Esophagus muscularis mucosa (tissue), 4 donors: ENCODE measurements at places on chromosomes 2 and 18. TPM values are rescaled to one million over a fixed set of nuclear protein-coding genes. Genes with fewer than 3 reads are reported as not detected.

- no peaks in the 10 kb centered on the region for H3K27me3 ChIP-seq
- H3K4me1 ChIP-seq = peaks cover 32% of the 10 kb centered on the region
- H3K36me3 ChIP-seq = no peaks in the 10 kb centered on the region
- H3K4me3 ChIP-seq = peak overlapping the region; percentile 71
These were observed 879 bp downstream of the TMEM178A start for GRCh38 chr2:39666491-39667101.

DNA sequence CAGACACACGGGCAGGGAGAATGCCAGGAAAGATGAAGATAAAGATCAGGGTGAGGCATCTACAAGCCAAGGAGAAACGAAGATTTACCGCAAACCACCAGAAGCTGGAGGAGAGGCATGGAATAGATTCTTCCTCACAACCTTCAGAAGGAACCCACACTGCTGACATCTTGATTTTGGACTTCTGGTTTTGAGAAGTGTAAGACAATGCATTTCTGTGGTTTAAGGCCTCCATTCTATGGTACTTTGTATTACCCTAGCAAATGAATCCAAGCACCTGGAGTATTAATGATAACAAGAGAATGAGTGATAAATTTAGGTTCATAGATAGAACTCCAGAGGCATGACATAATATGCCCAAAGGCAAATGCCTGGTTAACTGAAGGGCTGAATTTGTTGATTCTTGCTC, 11.8 kb upstream of the FN1 start:
- no peaks in the 10 kb centered on the region for H3K4me1 ChIP-seq
- no peak overlapping the region for H3K4me3 ChIP-seq
- no peak for DNase-seq
- no peaks in the 10 kb centered on the region for H3K27me3 ChIP-seq

GRCh38 chr18:39166776-39167175, 1601.2 kb upstream of the CELF4 start:
- DNase-seq = no peak
- no peak overlapping the region for H3K4me3 ChIP-seq
- H3K27ac ChIP-seq = no peak overlapping the region

DNA sequence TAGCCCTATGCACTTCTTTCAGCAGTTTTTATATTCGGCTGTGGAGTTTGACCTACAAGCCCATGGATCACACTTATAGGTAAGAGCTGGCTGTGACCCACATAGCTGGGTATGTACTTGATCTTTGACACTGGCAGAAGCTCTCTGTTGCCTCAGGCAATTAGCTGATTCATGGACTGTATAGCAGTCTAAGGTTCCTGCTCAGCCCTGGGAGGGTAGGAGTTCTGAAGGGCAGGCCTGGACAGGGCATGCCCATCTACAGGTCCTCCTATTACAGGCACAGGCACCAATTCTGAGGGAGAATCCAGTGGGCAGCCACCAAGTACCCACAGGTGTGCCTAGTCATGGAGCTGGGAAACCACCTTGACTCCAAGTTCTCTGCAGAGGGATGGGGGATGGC, 301.8 kb upstream of the GALNT5 start:
- no peak for DNase-seq
- no peaks in the 10 kb centered on the region for H3K4me1 ChIP-seq
- H3K36me3 ChIP-seq = no peaks in the 10 kb centered on the region
- no peak overlapping the region for H3K27ac ChIP-seq
- no peaks in the 10 kb centered on the region for H3K27me3 ChIP-seq

- no peaks in the 10 kb centered on the region for H3K36me3 ChIP-seq
- H3K4me3 ChIP-seq = no peak overlapping the region
- H3K4me1 ChIP-seq = no peaks in the 10 kb centered on the region
- no peak overlapping the region for H3K27ac ChIP-seq
These were observed 167.6 kb downstream of the LNPK start for GRCh38 chr2:175834477-175834876.

DNA sequence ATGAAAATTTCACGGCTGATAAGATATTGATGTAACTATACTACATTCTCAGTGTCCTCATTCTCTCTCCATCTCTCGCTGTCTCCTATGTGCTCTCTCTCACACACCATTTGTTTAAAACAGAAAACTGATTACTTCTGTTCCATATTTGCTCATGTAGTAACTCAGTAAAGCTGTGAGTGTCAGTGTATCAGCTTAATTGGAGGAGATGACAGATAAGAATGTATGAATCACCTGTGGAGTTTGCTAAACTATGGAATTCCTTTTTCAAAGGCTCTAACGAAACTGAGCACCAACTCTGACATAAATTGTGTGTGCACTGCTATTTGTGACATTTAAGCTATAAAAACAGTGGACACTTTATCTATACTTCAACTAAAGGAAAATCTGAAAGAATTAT, 1080.0 kb downstream of the DSC3 start:
- no peaks in the 10 kb centered on the region for H3K27me3 ChIP-seq
- H3K4me3 ChIP-seq = no peak overlapping the region
- no peak for DNase-seq
- H3K4me1 ChIP-seq = no peaks in the 10 kb centered on the region

DNA sequence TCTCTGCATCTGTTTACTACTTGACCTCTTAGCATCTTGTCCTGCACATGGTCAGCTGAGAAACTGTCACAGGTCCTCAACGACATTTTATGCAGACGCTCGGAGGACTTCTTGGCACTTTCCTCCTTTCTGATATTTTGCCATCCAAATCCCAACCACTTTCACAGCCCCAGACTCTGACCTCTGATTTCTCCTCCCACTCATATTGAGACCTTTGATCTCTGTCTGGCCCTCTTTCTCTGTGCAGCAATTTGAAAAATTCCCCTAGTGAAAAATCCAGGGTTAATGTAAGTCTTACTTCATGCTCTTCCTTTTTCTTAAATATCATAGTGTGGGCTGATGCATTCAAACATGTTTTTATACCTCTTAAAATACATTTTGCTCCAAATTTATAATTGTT, 273.8 kb downstream of the CCDC102B start:
- H3K27me3 ChIP-seq = no peaks in the 10 kb centered on the region
- no peaks in the 10 kb centered on the region for H3K36me3 ChIP-seq
- H3K4me3 ChIP-seq = no peak overlapping the region

DNA sequence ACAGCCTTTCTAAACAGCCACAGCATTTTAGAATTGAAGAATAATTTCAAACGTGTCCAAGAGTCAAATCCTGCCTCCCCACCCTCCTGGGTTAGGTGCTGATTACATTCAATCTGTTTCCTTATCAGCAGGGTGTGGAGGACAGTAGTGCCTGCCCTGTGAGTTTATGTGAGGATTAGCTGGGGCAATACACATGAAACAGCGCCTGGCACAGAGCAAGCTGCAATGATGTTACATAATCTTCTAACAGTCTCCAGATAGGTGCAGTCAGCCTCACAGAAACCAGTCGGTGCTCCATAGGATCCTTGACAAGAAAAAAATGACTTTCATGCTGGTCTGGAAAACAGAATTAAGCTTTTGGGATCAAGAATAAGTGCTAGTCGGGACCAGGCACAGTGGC, 91.7 kb upstream of the ITGA6 start:
- H3K4me1 ChIP-seq = peaks cover 16% of the 10 kb centered on the region
- H3K27ac ChIP-seq = no peak overlapping the region
- H3K36me3 ChIP-seq = no peaks in the 10 kb centered on the region
- no peaks in the 10 kb centered on the region for H3K27me3 ChIP-seq
- H3K4me3 ChIP-seq = no peak overlapping the region

- no peaks in the 10 kb centered on the region for H3K27me3 ChIP-seq
- H3K36me3 ChIP-seq = peaks cover 8% of the 10 kb centered on the region
- no peak for DNase-seq
- H3K4me3 ChIP-seq = no peak overlapping the region
- peaks cover 6% of the 10 kb centered on the region for H3K4me1 ChIP-seq
These were observed 75.4 kb downstream of the ANKRD12 start for GRCh38 chr18:9211955-9212354.

DNA sequence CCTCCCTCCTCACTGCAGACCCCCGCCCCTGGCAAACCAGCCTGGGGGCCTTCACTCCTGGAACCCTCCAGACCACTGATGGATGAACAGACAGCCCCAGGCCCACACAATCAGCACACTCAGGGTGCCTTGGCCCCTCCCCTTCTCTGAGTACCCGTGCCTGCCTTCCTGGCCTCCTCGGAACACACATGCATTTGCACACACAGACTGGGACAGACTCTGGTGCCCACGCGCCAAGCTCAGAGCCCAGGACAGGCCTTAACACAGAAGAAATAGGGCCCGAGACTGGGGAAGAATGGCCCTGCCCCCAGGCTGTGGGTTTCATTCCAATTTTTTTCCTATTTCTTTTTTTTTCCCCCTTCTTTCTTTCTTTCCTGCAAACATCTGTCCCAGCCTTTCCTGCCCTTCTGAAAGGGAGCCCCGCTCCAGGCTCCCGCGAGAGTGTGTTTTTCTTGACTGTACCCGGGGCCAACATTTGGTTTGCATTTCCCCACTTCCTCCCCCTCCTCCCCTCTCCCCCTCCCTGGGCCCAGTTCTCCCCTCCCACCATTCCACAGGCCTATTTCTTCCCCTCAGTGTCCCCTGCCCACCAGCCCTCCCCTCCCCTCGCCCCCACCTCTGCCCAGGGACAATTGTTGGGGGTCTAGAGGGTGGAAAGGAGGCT, 618 bp upstream of the TNS1 start:
- H3K4me3 ChIP-seq = peak overlapping the region; percentile 45
- peaks cover 34% of the 10 kb centered on the region for H3K4me1 ChIP-seq
- H3K27ac ChIP-seq = peak overlapping the region; percentile 73
- no peak for DNase-seq
- H3K36me3 ChIP-seq = no peaks in the 10 kb centered on the region

DNA sequence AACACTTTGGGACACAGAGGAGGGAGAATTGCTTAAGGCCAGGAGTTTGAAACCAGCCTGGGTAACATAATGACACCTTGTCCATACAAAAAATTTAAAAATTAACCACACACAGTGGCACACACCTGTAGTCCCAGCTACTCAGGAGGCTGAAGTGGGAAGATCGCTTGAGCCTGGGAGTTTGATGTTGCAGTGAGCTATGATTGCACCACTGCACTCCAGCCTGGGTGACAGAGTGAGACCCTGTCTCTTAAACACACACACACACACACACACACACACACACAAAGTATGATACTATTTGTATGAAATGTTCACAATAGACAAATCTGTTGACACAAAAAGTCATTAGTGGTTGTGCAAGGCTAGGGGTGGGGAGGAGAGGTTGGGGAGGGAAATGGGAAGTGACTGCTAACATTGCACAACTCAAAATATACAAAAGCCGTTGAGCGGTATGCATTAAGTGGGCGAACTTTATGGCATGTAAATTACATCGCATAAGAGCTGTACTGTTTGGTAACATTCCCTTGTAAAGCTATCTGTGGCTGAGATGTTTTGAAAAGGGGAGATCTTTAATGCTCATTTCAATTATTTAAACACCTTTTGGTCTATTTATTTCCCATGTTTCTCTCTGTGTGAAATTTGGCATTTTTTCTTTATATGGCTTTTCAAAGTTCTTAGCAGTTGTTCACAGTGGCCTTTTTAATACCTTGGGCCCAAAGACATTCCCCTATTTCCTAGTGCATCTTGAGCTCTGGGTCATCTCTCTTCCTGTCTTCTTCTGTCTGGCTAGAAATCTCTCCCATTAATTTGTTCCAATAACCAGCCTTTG, 58.9 kb upstream of the ZNF516 start:
- H3K4me3 ChIP-seq = no peak overlapping the region
- no peak overlapping the region for H3K27ac ChIP-seq
- no peaks in the 10 kb centered on the region for H3K4me1 ChIP-seq
- no peaks in the 10 kb centered on the region for H3K27me3 ChIP-seq
- DNase-seq = no peak
- no peaks in the 10 kb centered on the region for H3K36me3 ChIP-seq

GRCh38 chr2:226552571-226553285, 246.9 kb downstream of the IRS1 start:
- no peak overlapping the region for H3K27ac ChIP-seq
- no peaks in the 10 kb centered on the region for H3K36me3 ChIP-seq
- H3K27me3 ChIP-seq = no peaks in the 10 kb centered on the region
- H3K4me3 ChIP-seq = no peak overlapping the region
- no peaks in the 10 kb centered on the region for H3K4me1 ChIP-seq
- DNase-seq = no peak

DNA sequence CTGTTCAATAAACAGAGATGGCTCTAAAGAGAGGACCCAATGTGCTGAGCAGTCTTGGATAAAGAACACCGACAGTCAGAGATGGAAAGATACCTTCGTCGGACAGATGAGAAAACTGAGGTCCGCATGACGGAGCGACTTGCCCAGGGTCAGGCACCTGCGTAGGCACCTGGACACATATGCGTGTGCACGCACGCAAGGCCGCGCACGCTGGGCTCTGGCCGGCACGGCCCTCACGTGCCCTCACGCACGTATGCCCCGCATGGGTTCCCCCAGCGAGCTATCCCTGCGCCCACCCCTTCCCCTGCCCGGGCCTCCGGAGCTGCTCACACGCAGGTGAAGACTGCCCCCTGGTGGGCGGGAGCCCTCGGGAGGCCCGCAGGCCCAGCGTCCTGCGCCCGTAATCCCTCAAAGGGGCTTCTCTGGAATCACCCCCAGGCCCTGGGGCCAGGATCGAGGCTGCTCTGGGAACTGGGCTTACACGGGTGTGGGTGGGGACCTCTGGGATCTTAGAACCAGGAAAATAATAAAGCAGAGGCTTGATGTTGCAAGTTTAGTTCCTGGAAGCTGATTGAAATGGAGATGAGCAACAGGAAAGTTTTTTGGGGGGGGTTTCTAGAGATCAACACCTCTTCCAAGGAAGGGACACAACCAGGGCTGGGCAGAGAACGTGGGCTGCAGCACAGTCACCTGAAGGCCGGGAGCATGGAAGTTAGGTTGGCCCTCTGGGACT, 246.3 kb downstream of the TNS1 start:
- no peak for DNase-seq
- H3K27me3 ChIP-seq = no peaks in the 10 kb centered on the region
- peaks cover 20% of the 10 kb centered on the region for H3K36me3 ChIP-seq
- H3K4me3 ChIP-seq = peak overlapping the region; percentile 25

DNA sequence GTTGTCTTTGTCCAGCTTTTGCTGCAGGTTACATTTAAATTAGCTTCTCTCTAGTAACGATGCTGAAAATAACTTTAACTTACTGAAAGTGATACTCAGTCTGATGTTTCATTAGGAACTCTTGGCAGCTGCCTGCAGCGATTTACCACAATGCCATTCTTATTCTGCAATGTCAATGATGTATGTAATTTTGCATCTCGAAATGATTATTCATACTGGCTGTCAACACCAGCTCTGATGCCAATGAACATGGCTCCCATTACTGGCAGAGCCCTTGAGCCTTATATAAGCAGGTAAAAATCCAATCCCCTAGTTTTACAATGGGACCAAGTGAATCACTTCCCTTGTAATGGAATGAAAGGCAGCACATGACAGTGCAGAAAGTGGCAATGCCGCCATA, 16.3 kb upstream of the MFF start:
- no peaks in the 10 kb centered on the region for H3K4me1 ChIP-seq
- no peaks in the 10 kb centered on the region for H3K36me3 ChIP-seq
- DNase-seq = no peak
- no peak overlapping the region for H3K4me3 ChIP-seq
- H3K27me3 ChIP-seq = no peaks in the 10 kb centered on the region

DNA sequence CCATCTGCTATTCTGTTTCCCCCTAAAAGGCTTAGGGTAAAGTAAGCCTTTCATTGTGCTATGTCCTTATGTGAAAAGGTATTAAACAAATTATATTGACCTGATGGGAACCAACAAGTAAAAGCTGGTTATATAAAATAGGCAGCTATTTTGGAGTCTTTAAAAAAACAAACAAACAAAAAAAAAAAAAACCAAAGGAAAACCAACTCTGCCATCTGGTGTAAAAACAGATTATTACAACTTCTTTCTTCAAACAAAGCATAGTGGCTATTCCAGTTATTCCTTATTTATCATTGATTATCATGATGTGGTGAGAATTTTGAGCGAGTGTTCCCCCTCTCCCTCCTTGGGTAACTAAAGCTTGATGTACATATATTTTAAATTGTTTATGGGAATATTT, 122.3 kb upstream of the FHL2 start:
- H3K4me3 ChIP-seq = no peak overlapping the region
- no peaks in the 10 kb centered on the region for H3K27me3 ChIP-seq
- peaks cover 18% of the 10 kb centered on the region for H3K4me1 ChIP-seq

The FEV gene
- not detected for total RNA-seq

The CIB4 gene
- not detected for total RNA-seq

The RAB6C gene
- 0.57 TPM for total RNA-seq

The ZNF804A gene
- not detected for total RNA-seq
